ENCODE measurements at places on chromosomes 7 and 10. TPM values are rescaled to one million over a fixed set of nuclear protein-coding genes. Genes with fewer than 3 reads are reported as not detected.

SMIM30 gene
- total RNA-seq, result 99.1 TPM

GPR15LG gene
- not detected for total RNA-seq

CYP3A7 gene
- total RNA-seq, result not detected

ATRNL1 gene
- under 0.01 TPM for total RNA-seq

LRRD1 gene
- not detected for total RNA-seq

GIMAP6 gene
- total RNA-seq, result not detected

PDLIM1 gene
- 34.9 TPM for total RNA-seq

CCL24 gene
- total RNA-seq, result not detected

ANKRD1 gene
- total RNA-seq, result 0.58 TPM

TMEM176A gene
- total RNA-seq, result 1.2 TPM

PNLIPRP2 gene
- total RNA-seq, result not detected

RASA4 gene
- 3.9 TPM for total RNA-seq

FEZF1 gene
- not detected for total RNA-seq

ADO gene
- 12.4 TPM for total RNA-seq
